Activated CD8-positive, alpha-beta T cell treated with anti-CD3 and anti-CD28 coated beads for 36 hours (primary cell): ENCODE measurements at places on chromosomes 5 and 9. TPM values are rescaled to one million over a fixed set of nuclear protein-coding genes. Genes with fewer than 3 reads are reported as not detected.

Gene F12
- total RNA-seq = 7.9 TPM

Gene PTPDC1
- total RNA-seq = 4.9 TPM

Gene SLC34A3
- total RNA-seq = not detected

Gene SCGB3A2
- not detected for total RNA-seq

Gene LRRC14B
- 0.16 TPM for total RNA-seq

Gene FBP2
- not detected for total RNA-seq

Gene NOXA1
- 0.95 TPM for total RNA-seq

Gene C5
- total RNA-seq = 1.9 TPM

DNA sequence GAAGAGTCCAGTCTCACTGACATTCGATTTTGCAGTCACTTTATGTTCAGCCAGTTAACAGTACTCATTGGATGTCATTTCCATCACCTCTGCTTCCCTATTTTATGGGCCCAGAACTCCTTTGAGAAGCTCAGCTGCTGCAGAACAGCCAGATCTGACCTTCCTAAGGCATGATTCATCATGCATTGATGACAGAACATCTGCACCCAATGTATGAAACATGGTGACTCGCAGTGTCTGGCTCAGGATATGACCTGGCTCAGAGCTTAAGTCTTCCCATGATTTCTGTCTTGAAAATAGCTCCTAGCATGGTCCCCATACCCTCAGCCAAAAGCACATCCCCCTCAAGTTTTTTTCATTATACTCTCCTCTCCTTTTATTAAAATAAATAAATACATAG is 92.6 kb upstream of the TRIM32 start:
- H3K27ac ChIP-seq = no peak overlapping the region
- H3K36me3 ChIP-seq = peaks cover 11% of the 10 kb centered on the region
- no peaks in the 10 kb centered on the region for H3K4me1 ChIP-seq
- DNase-seq = no peak

- peaks cover 2% of the 10 kb centered on the region for H3K36me3 ChIP-seq
- H3K4me1 ChIP-seq = peaks cover 5% of the 10 kb centered on the region
- H3K27me3 ChIP-seq = no peaks in the 10 kb centered on the region
- no peak for DNase-seq
- no peak overlapping the region for H3K4me3 ChIP-seq
- H3K27ac ChIP-seq = no peak overlapping the region
Observed at GRCh38 chr5:175715627-175716522, 58.0 kb downstream of the HRH2 start.

DNA sequence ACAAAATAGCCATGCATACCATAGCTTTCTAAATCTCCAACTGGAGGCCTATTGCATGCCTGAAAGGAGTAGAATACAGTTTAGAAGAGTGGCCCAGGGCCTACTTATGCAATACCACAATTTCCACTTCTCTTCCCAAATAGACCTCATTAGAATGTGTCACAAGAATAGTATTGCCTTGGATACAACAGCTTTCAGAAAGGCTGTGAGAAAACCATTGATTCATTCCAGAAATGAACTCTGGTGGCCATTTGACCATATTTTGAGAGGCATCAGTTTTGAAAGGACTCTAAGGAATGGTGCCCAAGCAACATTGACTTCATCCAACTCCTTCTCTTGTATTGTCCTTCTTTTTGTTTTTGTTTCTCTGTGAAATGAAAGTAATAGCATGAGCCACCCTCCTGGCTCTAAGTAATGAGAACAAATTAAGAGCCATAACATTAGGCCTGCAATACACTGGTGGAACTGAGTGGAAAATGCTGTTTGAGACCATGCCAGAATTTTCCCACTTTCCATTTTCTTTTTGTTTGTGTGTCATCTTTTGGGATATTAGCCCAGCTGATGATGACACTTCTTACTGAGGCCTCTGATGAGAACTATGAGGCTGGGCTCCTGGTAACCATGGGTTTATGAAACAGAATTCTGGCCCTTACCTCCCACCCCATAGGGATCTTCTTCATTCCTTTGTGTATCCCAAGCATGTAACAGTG is 90.2 kb downstream of the TMEM174 start:
- H3K36me3 ChIP-seq = no peaks in the 10 kb centered on the region
- no peaks in the 10 kb centered on the region for H3K4me1 ChIP-seq
- no peak for DNase-seq
- H3K27ac ChIP-seq = no peak overlapping the region
- H3K27me3 ChIP-seq = peaks cover 34% of the 10 kb centered on the region
- H3K4me3 ChIP-seq = no peak overlapping the region

GRCh38 chr5:92353107-92354030 is 970.3 kb upstream of the ARRDC3 start:
- no peaks in the 10 kb centered on the region for H3K36me3 ChIP-seq
- H3K4me1 ChIP-seq = no peaks in the 10 kb centered on the region
- H3K27ac ChIP-seq = no peak overlapping the region
- DNase-seq = no peak
- H3K4me3 ChIP-seq = no peak overlapping the region

DNA sequence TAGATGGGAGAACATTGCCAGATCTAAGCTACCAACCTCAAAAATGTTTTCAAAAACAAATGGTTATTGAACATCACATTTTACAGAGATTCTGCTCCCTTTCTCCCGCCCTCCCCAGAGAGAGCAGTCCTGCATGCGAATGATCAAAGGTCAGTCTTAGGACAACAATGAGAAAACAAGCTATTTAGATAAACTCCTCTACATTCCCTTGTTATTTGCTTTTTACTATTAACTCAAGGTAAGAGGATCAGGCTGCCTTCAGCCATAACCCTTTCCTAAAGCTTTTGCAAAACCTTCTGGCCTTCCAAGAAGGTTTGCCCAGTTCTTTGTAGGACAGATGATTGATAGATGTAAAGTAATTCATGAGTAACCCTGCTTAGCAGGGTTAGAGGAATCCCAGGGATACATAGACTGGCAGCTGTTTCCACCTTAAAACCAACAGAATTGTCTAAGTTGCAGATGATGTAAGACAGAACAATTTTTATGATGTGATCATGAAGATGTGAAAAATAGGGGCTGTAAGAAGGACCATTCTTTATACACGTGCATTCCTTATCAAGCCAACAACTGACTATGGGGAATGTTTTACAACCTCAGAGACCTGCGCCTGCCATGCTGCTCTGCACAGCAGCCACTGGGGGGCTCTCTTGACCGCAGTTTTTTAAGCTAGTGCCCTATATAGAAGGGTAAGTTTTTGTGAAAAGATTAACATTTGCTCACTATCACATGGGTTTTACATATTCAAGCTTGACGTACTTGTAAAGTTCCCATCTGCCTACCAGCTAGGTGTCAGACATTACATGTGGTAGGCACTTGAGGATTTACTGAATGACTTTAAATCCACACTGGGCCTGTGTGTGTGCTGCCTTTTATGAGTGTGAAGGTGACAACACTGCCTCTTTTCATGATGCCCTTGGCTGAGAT is 2.3 kb upstream of the ZNF782 start:
- peaks cover 11% of the 10 kb centered on the region for H3K36me3 ChIP-seq
- no peak overlapping the region for H3K4me3 ChIP-seq
- peaks cover 15% of the 10 kb centered on the region for H3K27me3 ChIP-seq
- DNase-seq = peak; percentile 74
- H3K27ac ChIP-seq = no peak overlapping the region

DNA sequence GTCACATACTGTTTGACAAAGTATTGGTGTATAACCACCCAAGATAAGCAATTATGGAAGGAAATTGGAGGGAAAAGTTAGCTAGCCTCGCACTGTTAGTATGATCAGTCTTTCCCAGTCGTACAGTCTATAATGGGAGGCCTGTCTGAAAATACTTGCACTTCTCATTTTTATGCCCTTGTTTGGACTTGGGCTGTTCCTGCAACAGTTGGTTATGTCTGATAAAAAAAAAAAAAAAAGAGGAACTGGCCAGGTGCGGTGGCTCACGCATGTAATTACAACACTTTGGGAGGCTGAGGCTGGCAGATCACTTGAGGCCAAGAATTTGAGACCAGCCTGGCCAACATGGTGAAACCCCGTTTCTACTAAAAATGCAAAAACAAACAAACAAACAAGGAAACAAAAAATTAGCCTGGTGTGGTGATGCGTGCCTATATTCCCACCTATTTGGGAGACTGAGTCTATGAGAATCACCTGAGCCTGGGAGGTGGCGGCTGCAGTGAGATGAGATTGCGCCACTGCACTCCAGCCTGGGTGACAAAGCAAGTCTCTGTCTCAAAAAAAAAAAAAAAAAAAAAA is 58.3 kb upstream of the ANKRD33B start:
- DNase-seq = no peak
- H3K4me3 ChIP-seq = no peak overlapping the region
- H3K36me3 ChIP-seq = no peaks in the 10 kb centered on the region
- no peak overlapping the region for H3K27ac ChIP-seq

DNA sequence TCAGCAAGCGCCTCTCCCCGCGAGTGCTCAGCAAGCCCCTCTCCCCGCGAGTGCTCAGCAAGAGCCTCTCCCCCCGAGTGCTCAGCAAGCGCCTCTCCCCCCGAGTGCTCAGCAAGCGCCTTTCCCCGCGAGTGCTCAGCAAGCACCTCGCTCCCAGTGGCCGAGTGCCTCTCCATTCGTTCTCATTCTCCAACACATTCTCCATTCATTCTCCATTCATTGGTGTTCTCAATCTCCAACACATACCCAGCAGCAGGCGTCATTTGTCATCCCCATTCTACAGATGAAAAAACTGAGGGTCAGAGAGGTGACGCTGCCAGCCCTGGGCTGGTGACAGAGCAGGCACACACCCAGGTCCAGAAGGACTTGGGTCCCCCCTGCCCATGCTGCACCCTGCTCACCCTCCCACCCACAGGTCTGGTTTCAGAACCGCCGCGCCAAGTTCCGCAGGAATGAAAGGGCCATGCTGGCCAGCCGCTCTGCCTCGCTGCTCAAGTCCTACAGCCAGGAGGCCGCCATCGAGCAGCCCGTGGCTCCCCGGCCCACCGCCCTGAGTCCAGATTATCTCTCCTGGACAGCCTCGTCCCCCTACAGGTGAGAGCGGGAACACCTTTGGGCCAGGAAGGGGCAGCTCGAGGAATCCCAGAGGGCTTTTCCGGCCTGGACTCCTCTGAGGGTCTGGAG is 32.5 kb downstream of the PTGES start:
- DNase-seq = no peak
- no peaks in the 10 kb centered on the region for H3K36me3 ChIP-seq
- no peaks in the 10 kb centered on the region for H3K4me1 ChIP-seq
- peaks cover 10% of the 10 kb centered on the region for H3K27me3 ChIP-seq

- no peak overlapping the region for H3K27ac ChIP-seq
- H3K4me3 ChIP-seq = no peak overlapping the region
- no peak for DNase-seq
- no peaks in the 10 kb centered on the region for H3K36me3 ChIP-seq
- no peaks in the 10 kb centered on the region for H3K4me1 ChIP-seq
Observed at GRCh38 chr5:143453720-143454119, 50.2 kb upstream of the NR3C1 start.

- H3K36me3 ChIP-seq = no peaks in the 10 kb centered on the region
- H3K4me3 ChIP-seq = no peak overlapping the region
- no peak overlapping the region for H3K27ac ChIP-seq
- no peaks in the 10 kb centered on the region for H3K27me3 ChIP-seq
Observed at GRCh38 chr5:26942481-26942880, 95.9 kb downstream of the CDH9 start.

DNA sequence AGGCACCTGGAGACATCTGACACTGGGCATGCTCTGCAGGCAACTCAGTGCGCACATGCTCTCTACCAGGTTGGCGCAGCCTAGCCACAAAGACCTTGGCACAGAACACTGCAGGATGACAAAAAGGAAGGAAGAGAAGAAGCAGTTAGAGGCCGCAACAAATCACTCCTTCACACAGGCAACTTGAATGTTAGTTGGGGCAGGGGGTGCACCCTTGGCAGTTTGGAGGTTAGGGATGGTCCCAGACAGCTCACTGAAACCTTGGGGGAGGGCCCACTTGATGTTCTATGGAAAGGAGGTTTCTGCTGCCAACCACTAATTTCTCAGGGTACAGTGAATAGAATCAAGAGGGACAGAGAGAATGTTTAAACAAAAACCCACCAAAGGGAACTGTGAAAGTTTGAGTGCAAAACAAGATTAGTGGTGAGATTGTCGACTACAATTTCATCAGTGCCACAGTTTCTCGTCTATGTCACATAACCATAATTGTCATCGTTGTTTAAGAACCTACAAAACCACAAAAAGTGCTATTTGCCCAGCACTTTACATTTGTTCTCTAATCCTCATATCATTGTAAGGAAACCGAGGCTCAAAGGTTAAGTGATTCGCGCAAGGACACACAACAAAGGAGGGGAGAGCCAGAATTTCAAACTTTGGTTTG is 48.7 kb downstream of the FBXW11 start:
- H3K27me3 ChIP-seq = no peaks in the 10 kb centered on the region
- H3K4me3 ChIP-seq = peak overlapping the region; percentile 63
- peak overlapping the region; percentile 95 for H3K27ac ChIP-seq
- peaks cover 94% of the 10 kb centered on the region for H3K4me1 ChIP-seq
- H3K36me3 ChIP-seq = peaks cover 16% of the 10 kb centered on the region
- peak; percentile 90 for DNase-seq

DNA sequence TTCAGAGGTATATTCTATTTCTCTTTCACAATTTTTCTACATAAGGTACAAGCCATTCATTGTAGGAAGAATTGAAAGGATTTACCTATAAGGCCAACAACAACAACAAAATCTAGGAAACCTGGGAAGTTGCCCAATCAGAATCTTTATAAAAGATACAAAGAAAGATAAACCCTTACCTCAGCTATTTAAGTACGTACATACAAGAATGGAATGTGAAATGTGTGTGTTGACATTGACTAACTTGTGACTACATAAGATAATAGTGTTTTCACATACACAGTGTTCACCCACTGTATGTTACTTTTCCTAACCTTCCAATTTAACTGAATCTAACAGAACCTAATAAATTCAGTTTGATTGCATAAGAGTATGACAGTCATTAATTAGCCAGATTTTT is 154.1 kb downstream of the ADAMTS6 start:
- H3K27me3 ChIP-seq = no peaks in the 10 kb centered on the region
- H3K4me1 ChIP-seq = no peaks in the 10 kb centered on the region
- H3K4me3 ChIP-seq = no peak overlapping the region
- DNase-seq = no peak
- no peak overlapping the region for H3K27ac ChIP-seq
- no peaks in the 10 kb centered on the region for H3K36me3 ChIP-seq

DNA sequence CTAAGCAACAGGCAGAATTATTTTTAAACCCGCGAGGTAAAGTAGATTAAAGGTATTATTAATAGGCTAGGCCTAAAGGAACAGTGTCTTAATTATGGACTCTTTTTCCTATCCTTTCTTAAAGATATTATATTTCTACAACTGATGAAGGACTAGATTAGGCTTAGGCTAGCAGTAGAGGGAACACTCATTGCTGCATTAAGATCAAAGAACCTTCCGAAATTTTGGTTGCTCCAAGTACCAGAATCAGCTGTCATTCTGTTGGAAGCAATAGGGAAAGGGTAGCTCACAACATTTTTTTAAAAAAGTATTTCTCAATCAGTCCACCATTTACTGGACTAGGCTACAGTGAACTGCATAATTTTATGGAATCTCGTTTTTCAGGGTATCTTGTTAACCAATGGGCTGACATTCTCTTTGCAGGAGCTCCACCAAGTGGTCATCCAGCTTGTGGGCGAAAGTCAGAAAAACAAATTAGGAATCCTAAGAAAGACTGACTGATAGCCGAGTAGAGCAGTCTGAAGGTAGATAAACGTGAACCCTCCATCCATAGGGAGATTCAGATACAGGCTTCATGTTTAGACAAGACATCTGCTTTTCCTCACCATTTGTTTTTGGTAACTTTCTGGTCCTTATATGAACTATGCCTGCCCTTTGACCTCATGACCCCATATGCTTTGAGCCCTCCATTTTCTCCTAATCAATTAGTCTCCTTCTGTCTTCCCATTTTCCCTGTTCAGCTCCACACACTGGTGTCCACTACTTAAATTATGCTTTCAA is 103.6 kb upstream of the CHD1 start:
- H3K27ac ChIP-seq = peak overlapping the region; percentile 91
- no peaks in the 10 kb centered on the region for H3K27me3 ChIP-seq
- H3K4me1 ChIP-seq = peaks cover 59% of the 10 kb centered on the region
- peak; percentile 54 for DNase-seq
- peak overlapping the region; percentile 74 for H3K4me3 ChIP-seq
